Fibroblast of skin of scalp (primary cell): ENCODE measurements at places on chromosomes 5 and 9.

DNA sequence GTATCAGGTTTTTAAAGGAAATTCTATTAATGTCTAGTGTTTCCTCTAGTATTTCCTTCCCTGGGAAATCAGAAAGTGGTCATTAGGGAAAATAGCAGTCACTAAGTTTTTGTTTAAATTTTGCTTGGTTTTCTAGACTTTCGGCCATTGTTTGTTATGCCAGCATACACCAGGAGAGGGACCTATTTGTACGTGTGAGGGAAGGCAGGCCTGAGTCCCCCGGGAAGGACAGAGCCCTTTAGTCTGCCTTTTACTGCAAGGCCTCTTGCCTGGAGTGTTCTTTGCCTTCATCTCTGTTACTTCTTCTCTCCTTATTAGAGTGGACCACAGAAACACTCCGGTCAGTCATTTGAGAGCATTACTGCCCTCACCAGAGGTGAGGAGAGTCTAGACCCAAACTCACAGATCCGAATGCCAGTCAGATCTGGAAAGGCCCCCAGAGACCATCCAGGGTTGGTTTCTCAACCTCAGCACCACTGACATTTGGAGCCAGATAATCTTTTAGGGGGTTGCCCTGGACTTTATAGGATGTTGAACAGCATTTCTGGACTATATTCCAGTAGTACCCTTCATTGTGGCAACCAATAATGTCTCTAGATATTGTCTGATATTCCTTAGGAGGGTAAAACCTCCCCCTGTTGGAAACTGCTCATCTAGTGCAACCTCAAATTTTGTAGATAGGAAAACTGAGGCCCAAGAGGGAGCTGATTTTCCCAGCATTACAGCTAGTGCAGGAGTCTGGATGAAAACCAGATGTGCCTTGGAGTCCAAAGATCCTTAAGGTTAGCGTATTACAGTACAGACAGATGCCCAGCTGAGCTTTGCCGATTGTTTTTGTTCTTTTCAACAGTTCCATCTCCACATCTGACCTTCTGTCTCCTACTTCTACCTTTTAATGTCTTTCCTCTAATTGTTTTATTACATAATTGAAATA, 93.0 kb upstream of the NIPAL4 start:
- peak; percentile 92 for DNase-seq

DNA sequence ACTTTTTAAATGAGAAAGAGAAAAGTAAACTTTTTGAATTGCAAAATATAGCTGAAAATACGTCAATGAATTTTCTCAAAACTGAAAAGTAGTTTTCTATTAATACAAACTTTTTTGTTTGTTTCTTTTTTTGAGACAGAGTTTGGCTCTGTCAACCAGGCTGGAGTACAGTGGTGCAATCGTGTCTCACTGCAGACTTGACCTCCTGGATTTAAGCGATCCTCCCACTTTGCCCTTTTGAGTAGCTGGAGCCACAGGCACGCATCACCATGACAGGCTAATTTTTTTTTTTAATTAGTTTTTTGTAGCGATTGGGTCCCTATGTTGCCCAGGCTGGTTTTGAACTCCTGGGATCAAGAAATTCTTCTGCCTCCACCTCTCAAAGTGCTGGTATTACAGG, 610.4 kb downstream of the ELAVL2 start:
- DNase-seq = no peak

DNA sequence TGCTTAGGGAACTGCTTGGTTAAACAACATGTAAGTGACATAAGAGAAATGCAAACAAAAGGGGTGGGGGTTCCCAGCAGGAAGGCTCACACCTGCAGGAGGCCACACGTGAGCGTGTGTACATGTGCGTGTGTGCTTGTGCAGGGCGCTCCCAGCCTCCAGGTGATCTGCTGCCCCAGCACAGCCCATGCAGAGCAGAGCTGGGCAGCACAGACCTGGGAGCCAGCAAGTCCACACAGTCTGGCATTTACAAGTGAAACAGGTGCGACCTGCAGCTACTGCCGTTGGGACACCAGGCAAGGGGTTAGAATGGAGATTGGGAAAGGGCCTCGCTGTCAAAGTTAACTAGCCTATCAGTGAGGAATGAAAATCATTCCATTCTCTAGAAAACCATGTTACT, 41.8 kb downstream of the GRAMD2B start:
- DNase-seq = no peak

DNA sequence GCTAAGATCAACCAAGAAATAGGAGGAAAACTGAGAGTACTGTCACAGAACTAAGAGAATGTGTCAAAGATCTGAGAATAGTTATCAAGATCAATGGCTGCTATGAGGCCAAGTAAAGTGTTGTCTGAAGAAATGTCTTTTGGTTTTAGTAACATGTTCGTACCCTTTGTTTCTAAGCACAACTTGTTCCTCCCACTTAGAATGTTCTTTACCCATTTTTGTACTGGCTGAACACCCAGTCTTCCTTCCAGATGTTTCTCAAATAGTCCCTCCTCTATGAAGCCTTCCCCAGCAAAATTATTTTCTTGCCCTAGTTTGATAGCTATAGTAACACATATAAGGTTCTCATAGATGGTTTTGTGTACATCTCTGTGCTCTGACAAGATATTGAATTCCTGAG, 191.5 kb downstream of the WDR70 start:
- no peak for DNase-seq
